NCI-H460 (cell line): ENCODE measurements at places on chromosomes 2 and 18. TPM values are rescaled to one million over a fixed set of nuclear protein-coding genes. Genes with fewer than 3 reads are reported as not detected.

Gene SP5
- total RNA-seq = 0.07 TPM in 1 of 2 replicates, not detected in the other

Gene RSAD2
- 0.02 TPM in 1 of 2 replicates, not detected in the other for total RNA-seq

Gene EFHD1
- 0.10 TPM in 1 of 2 replicates, not detected in the other for total RNA-seq

Gene CPO
- not detected in 2 replicates for total RNA-seq

Gene LYPD6
- 5.5 and 5.6 TPM in 2 replicates for total RNA-seq

Gene NFATC1
- total RNA-seq = 1.5 and 1.8 TPM in 2 replicates

DNA sequence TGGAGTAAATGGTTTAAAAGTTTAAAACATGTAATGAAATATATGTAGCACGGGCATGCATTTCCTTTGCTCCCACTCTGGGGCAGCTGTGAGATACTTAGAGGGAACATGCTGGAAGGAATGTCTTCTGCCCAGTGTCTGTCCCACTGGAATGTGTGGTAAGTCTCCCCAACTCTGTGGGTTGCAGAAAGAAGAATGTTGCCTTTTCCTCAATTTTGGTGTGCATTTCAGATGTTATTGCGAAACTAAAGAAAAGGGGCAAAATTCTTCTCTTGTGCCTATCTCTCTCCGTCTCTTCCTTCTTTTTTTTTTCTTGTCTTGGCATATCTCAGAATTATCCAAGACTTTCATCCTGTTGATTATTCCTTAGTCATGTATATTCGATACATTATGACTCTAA, 201.1 kb downstream of the SH3RF3 start:
- DNase-seq = no peak

GRCh38 chr2:230636684-230637271, 75.9 kb upstream of the CAB39 start:
- DNase-seq = no peak

DNA sequence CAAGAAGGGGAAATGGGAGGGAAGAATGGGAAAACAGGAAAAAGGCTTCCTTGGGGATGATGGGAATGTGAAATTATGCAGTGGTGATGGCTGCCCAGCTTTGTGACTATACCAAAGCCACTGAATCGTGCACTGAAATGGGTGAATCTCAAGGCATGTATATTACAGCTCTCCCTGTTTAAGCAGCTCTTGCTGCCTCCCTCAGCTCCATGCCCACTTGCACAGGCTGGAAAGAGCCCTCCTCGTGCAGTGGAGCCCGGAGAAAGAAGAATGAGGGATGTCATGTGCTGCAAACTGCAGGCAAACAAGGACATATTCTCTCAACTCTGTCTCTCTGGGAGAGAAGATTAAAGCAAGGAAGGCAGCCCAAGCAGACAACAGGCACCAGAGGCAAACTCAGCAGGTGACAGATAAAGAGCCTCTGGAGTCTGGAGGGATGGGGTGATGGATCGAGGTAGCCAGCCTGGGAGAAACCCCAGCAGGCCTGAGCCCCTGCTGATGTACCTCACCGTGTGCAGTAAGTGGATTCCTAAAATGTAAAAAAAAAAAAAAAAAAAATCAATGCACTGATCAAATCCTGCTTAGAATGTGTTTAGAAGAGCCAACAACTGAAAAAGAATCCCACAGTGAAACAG, 62.4 kb upstream of the SLC66A3 start:
- no peak for DNase-seq

DNA sequence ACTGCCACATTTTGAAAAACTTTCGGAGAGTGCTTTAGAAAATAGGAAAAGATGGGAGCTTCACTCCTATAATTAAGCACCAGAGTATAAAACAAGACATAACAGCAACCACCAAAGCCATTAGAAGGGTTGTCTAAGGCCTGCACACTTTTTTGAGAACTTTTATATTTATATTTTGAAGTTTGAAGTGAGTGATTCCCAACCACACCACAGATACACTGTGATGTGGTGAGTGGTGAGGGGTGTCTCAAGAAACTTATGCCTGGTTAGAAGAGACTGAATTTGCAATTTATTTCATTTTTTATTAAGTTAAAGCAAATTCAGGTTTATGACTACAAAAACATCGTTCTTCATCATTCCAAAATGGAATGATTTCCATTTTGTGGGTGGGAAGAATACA, 161.9 kb downstream of the DNAH6 start:
- DNase-seq = no peak

DNA sequence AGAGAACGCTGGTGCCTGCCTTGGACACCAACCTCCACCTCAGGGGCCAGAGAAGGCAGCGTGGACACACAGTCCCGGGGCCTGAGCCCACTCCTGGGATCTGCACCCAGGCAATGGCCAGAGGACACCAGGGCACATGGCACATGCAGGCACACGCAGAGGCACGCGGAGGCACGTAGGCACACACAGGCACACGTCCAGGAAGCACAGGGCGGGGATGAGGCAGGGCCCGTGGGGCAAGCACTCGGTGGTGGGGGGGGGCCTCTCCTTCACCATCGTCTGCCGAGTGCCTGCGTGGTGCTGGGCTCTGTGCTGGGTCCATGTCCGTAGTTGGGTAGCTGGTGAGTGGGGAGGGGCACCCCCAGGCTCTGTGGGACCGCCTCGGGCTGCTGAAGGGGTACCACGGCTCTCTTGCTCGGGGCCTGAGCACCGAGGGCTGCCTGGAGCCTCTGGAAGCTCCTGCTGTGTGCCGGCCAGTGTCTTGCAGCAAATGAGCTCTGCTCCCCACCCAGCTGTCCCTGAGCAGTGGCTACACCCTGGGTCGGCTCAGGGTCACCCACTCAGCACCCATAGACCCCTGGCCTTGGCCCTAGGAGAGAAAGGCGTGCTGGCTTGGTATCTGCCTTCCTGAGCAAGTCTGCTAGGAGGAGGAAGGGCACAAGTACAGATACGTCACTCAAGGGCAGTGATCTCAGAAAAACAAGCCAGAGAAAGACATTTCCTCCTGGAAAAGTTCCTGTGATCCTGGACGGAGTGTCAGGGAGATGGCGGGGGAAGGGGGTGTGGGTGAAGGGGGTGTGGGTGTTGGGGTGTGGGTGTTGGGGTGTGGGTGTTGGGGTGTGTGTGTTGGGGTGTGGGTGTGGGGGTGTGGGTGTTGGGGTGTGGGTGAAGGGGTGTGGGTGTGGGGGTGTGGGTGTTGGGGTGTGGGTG, 26.4 kb downstream of the RTP5 start:
- no peak for DNase-seq

DNA sequence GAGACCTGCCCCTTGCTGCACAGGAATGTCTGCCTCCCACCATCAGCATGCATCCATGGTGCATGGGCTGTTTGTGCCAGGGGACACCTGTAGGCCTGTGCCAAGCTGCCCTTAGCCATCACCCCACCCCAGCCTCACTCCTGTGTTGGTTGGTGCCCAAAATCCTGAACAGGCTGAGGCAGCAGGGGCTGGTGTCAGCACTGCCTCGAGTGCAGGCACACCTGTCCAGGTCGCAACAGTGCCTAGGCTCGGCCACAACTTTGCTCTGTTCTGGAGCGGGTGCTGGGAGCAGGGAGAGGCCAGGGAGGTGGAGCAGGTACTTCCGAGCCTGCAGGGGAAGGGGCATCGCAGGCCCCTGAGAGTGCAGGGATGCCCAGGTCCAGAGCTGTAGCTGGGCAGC, 69.1 kb downstream of the SRBD1 start:
- DNase-seq = no peak

DNA sequence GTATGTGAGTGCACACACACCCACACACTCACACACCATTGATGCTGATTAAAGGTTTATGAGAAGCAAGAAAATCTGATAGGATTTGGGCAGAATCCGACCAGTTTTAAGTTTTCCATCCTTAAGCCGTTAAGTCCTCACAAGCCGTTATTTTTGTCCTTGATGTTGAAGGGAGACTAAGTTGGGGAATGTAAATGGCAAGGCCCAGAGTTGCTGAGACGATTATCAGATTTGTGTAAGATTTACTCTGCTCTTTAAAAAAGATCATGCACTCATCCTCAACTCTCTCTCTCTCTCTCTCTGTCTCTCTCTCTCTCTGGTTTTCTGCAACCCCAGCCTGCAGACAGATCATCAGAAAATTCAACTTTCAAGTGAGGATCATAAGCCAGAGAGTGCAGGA, 238.8 kb downstream of the SMAD2 start:
- no peak for DNase-seq

GRCh38 chr18:58307441-58307840, 263.4 kb downstream of the NEDD4L start:
- no peak for DNase-seq

DNA sequence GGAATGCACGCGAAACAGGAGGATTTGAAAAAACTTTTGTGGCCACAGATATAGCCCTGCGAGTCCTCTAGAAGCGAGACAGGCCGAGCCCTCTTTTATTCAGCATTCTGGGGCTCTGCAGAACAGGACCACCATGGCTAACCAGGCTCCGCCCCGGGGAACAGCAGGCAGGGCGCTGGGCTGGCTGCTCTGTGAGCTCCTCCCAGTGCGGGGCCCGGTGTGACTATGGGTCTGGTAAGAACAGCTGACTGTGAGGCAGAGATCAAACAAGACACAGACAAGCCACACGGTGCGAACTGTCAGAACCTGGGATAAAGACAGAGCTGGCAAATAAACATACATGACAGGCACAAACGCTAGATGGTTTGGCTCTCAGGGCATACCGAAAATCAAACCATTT, 15.5 kb downstream of the PXDN start:
- DNase-seq = no peak

- DNase-seq = no peak
These were observed 21.3 kb upstream of the NT5C1B start for GRCh38 chr2:18610651-18611050.

GRCh38 chr18:38718365-38718901, 1152.8 kb upstream of the CELF4 start:
- DNase-seq = no peak

DNA sequence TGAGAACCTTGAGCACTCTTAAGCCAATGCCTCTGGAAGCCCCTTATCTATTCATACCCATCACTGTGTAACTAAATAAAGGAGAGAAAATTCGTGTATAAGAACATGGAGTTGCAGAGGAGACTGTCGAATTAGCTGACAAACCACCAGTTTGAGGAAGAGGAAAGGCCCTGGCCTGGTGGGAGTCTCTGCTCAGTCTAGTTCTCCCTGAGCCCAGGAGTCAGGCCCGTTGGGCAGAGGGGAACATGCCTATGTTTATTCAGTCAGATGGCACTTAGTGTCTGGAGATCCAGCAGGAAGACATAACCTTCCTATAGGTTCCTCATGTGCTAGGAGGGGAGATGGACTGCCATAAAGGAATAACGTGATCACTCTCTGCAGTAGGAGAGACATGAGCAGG, 60.3 kb downstream of the MGAT5 start:
- DNase-seq = no peak

DNA sequence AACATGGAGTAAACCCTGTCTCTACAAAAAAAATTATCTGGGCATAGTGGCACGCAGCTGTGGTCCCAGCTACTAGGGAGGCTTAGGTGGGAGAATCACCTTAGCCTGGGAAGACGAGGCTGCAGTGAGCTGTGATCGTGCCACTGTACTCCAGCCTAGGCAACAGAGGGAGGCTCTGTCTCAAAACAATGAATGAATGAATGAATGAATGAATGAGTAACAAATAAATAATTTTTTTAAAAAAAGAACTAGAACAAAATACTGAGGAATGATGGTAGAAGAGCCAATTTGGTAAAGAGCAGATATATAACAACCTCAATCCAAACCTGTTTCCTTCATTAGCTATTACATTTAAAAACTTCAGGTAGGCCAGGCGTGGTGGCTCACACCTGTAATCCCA, 60.1 kb downstream of the STRN start:
- no peak for DNase-seq

DNA sequence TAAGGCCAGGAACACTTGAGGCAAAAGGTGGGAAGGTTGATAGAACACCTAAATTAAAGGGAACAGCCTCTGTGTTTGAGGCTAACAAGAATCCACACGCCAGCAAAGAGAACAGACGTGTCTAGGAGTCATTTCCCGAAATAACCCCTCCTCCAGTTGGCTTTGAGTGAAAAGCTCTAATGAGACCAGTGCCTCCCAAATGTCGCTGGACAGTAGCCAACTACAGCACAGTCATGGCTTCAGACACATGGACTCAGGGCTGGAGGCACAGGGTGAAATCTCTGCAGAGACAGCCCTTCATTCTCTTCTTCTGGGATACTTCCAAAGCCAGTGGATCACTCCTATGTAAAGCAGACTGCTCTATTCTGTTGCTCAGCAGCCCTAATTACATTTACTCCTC, 49.6 kb downstream of the SOWAHC start:
- no peak for DNase-seq

DNA sequence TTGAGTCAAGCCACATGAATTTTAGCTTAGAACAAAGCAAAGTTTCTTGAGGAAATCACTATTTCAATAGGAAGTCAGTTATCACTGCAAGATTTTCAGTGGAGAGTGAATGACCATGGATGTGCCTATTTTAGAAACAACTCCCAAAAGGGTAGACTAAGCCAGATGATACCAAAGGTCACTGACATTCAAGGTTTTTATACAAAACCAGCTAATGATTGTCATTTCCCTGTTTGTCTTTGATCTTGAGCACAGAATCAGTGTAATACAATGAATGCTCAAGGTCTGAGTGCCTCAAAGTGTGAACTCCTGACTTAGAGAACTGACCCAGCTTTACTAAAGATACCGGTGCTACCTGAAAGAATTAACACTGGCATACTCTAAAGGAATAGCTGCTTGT, 60.5 kb downstream of the CDH2 start:
- no peak for DNase-seq

DNA sequence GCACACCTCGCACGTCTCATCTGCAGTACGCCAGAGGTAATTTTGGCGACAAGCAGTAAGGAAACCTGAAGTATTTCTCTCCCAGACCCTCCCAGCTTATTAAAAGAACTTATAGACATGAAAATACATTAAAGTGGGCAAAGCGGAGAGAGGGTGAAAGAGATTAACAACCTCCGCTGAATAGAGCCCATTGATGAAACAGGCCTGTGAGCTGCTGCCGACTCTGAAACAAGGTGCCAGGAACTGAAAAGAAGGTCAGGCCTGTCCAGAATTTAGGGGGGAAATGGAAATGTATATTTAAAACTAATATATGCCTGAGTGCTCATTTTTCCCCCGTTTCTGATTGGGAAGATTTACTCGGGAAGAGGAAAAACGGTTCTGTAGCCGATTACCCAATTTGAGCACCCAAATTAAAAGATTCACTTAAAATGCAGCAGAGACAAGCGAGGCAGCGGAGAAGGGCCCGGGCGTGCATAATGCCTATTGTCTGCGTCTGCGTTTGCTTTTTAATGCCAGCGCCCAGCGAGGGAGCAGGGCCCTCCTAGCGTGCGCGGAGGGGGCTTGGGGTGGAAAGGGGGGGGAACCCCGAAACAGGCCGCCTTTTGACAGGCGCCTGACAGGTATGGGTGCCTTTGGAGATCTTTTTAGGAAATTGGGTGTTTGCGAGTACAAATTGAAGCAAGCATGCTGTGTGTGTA, 316.2 kb downstream of the GBX2 start:
- DNase-seq = no peak

- DNase-seq = no peak
These were observed 110.1 kb downstream of the MCFD2 start for GRCh38 chr2:46805401-46805951.

DNA sequence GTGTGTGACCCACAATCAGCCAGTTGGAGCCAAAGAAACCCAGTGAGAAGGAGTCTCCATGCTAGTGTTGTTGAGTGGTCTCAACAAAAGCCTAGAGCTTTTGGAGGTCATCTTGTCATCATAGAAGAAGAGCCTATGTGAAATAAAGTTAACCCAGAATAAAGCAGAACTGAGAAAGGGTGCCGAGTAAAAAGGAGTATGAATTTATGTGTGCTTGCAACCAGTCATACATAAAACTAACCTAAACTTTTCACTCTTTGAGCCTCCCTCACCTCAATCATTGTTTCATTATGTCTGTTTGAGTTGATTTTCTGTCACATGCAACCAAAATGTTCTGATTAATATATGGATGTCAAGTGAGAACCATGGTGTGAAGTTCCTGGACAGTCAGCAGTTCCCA, 599.3 kb upstream of the ZEB2 start:
- DNase-seq = no peak
